ENCODE measurements at places on chromosomes 4 and X.

DNA sequence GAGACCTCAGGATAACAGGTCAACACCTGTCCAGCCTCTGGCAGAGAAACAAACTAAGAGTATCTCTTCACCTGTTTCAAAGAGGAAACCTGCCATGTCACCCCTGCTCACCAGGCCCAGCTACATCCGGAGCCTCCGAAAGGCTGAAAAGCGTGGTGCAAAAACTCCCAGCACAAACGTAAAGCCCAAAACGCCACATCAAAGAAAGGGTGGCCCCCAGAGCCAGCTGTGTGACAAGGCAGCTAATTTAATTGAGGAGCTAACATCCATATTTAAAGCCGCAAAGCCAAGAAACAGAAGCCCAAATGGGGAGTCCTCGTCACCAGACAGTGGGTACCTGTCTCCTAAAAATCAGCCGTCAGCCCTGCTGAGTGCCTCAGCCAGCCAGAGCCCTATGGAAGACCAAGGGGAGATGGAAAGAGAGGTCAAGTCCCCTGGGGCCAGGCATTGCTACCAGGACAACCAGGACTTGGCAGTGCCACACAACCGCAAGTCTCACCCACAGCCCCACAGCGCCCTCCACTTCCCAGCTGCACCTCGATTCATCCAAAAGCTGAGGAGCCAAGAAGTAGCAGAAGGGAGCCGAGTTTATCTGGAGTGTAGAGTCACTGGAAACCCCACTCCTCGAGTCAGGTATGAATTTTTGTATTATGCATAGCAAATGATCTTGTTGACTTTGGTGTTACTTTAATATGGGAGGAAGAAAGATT, 15.1 kb downstream of the PALLD start:
- no peak for DNase-seq

DNA sequence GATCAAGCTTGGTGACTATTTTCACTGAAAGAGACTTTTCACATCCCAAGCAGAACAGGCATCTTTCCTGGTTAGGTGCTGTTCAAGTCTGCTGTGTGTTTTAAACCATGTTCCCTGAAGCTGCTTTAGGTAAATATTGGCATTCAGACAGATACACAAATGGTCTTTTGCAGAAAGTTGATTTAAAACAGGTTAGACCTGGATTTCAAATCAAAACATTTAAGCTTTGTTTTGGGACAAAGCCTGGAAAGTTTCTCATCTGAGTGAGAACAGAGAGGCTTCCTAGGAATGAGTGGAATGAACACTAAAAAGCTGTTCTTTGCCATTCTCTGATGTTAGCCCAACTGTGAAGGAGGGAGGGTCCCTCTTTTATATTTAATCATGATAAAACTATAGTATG, 10.1 kb downstream of the ANXA3 start:
- no peak for DNase-seq

DNA sequence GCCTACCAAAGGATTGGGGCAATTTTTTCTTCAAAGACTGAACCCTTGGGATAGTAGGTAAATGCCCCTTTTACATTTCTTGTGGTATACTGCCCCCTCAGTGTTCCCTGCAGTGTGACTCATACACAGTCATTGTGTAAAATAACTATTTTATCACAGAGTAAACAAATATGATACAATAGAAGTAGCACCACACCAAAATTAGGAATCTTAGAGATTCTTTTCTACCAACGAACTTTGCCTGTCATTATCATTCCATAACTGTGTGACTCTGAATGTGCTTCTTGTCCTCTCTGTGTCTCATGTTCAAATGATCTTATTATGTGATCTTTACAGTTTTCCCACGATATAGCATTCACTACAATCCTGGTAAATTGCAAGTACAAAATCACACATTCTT, 517.0 kb downstream of the ZIC3 start:
- no peak for DNase-seq

DNA sequence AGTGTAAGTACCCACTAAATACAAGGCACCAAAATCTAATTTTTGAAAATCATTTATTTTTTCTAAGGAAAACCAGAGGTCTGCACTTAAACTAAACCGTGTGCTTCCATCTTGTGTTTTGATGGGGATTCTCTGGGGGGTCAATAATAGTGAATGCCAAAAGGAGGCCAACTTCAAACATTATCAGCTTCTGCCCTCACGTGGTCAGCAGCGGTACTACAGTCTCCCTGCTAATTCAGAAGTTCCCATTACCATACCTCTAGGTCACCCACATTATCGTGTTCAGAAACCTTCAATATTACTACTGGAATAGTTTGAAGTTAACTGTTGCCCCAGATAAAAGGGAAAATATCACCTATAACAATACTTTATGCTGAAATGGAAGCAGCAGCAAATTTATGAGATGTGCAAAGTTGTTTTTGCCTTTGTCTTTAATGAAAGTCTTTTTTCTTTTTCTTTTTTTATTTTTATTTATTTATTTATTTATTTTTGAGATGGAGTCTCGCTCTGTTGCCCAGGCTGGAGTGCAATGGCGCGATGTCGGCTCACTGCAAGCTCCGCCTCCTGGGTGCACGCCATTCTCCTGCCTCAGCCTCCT, 17.3 kb downstream of the CTPS2 start:
- DNase-seq = no peak

DNA sequence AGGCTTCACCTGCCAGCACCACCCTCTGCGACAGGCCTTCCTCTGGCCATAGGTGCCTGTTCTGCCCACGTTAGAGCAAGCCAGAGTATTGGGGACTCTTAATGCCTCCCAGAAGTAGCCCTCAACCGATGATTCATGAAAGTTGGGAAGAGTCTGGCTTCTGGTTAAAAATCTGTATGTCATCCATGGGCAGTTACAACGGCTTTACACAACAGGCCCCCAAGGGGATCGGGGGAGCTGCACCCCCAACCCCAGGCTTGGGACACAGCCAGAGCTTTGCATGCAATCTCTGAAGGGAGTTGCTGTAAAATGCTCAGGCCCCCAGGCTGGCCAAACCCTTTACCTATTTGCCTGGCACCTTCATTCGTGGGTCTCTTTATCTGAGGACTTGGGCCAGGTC, 5.4 kb upstream of the CYTL1 start:
- no peak for DNase-seq

- DNase-seq = no peak
Measured at GRCh38 chr4:128244379-128244778, 43.2 kb downstream of the PGRMC2 start.

DNA sequence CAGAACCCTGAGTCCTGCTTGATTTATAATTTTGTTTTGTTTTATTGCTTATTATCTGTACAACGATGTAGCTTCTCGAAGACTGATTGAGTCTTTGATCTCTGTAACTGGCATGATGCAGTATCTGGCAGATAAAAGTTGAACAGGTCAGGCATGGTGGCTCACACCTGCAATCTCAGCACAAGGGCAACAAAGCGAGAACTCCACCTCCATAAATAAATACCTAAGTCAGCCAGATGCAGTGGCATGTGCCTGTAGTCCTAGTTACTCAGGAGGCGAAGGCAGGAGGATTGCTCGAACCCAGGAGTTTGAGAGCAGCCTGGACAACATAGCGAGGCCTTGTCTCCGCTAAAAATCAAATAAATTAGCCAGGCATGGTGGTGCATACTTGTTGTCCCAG, 15.7 kb upstream of the WDR19 start:
- no peak for DNase-seq

- no peak for DNase-seq
Measured at GRCh38 chr4:138576684-138577083, 334.5 kb upstream of the SLC7A11 start.

DNA sequence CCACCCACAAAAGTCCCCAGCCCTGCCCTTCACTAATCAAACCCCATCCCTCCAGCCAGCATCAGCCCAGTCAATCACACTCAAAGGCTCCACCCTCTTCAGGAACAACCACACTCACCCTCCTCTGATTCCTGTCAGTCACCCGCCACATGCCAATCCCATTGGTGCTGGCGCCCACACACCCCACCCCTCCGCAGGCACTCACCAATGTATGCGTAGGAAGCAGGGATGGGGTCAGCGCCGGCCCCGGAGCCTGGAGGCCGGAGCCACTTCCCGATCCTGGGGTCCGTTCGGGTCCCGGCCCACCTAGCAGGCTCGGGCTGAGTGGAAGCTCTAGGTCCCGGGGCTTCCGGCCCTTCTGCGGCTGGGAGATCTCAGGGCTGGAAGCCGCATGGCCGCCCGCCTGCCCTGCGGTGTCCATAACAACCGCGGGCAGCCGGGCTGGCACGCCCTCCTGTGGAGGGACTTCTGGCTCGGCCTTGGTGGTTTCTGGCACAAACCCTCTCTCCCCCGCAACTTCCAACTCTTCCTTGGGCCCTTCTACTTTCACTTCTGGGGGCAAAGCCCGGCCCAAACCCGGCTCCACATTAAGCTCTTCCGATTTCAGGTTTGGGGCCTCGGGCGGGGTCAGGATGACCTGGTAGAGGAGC, 7.9 kb upstream of the CFP start:
- DNase-seq = no peak

DNA sequence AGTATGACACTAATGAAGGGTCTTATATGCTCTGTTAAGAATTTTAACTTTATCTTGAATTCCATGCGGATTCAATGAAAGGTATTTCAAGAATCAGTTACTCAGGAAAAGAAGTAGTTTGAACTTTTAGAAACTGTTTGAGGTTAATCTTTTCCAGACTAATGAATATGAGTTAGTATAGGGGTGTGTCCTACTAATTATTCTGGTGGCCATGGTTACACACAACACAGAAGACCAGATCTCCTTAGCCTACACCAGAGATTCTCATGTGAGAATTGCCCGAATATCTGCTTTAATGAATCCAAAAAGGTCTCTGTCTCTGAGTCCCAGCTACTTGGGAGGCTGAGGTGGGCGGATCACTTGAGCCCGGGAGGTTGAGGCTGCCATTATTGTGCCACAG, 100.4 kb downstream of the MMRN1 start:
- DNase-seq = no peak

- DNase-seq = no peak
Measured at GRCh38 chr4:40221744-40222143, 24.9 kb downstream of the RHOH start.

DNA sequence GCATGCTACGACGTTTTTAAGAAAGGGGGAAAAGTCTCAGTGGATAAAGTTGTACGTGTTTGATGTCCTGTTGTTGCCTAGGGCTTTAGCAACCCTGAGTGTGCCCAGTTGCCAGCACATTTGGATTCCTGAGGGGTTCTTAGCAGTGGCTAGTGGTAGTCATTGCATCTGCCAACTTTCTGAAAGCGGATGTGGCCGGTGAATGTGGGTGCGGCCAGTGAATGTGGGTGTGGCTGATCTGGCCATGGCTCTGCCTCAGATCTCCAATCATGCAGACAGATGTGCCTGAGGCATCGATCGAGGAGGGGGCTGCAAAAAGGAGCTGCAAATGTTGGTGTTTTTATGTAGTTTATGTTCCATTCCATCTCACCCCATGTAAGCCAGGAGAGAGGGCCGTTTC, 41.5 kb upstream of the FAT1 start:
- no peak for DNase-seq

DNA sequence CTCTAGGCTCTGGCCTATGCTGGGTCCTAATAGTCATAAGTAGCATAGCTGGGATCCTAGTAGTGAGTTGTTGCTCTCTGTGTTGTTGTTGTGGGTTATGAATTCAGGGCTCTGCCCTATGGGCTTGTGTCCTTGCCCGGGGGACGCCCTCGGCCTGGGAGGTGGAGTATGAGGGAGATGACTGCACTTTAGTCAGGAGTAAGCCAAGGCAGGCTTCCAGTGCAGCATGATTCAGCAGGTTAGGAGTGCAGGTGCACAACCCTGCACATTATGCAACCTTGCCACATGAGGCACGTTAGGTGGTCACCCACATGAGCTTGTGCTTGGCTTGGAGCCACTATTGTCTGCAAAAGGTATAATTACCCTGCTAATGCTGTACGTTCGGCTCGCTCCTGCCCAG, 58.4 kb upstream of the CCDC149 start:
- DNase-seq = no peak

DNA sequence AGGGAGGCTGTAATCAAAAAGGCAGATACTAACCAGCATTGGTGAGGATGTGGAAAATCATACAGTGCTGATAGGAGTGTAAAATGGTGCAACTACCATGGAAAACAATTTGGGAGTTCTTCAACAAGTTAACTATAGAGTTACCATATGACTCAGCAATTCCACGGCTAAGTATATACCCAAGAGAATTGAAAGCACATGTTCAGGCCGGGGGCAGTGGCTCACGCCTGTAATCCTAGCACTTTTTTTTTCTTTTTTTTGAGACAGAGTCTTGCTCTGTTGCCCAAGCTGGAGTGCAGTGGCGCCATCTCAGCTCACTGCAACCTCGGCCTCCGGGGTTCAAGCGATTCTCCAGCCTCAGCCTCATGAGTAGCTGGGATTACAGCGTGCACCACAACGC, 15.0 kb upstream of the CD99L2 start:
- no peak for DNase-seq

DNA sequence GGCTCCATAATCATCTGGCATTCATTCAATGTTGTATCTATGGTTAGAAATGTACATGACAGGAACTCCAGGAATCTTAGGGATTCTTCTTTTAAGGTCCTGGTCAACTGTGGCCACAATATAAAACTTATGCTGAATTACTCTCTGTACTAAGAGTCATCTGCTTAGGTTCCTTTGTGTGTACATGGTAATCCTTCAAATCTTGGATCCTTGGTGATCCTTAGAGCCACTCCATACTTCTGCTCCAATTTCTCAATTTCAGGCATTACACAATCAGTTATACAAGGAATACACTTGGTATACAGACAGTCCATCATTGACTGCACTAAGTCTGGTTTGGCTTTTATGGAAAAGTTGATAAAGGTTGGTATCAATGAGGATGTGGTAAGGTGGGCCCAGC, 5.8 kb downstream of the SRD5A3 start:
- DNase-seq = no peak

DNA sequence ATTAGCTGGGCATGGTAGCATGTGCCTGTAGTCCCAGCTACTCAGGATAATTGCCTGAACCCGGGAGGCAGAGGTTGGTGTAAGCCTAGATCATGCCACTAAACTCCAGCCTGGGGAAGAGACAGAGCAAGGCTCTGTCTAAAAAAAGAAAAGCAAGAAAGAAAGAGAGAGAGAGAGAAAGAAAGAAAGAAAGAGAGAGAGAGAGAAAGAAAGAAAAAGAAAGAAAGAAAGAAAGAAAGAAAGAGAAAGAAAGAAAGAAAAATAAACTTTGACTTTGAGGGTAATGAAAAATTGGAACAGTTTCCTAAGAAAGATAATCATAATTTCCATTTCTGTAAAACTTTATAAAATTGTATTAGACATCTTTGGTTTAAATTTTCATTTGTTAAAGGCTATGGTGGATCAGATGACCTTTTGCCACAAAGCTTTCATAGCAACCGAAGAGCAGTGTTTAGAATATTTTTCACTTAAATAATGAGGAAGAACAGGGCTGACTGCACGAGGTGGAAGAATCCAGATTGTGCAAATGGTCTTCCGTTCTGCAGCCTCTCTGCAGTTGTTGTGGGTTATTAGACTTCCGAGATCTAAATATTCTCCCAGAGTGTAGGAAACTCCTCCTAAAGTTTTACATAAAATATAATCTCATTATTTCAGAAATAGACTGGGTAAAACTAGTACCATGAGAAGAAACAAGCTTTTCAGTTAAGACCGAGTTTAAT, 55.9 kb downstream of the RBM47 start:
- no peak for DNase-seq

GRCh38 chrX:5683996-5684395, 544.7 kb downstream of the NLGN4X start:
- DNase-seq = no peak

GRCh38 chrX:29215251-29215650, 628.0 kb downstream of the IL1RAPL1 start:
- no peak for DNase-seq

All from breast epithelium (tissue), 4 donors.